ENCODE measurements at places on chromosomes 13 and 19.

DNA sequence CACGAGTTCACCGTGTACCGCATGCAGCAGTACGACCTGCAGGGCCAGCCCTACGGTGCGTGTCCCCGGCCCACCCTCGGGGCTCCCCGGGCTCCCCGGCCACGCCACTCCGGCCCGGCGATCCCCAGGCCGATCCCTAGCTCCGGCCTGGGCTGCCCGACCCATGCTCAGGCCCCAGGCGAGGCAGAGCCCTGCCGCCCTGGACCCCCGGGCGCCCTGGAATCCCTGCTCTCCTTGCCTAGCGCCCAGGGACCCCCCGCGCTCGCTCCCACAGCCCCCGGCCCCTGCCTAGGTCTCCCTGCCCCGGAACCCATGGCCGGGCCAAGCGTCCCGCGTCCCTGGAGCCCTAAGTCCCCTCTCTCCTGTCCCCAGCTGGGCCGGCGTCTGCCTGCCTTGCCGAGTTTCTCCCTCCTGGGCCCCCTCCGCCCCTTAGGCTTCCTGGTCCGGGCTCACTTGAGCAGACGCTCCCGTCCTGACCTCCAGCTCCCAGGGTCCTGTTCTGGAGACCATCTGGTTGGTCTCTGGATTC is 494 bp downstream of the NCLN start:
- DNase-seq, result no peak

- no peak for DNase-seq
Observed at GRCh38 chr19:38099966-38100365, 124.1 kb downstream of the DPF1 start.

- DNase-seq, result no peak
Observed at GRCh38 chr19:42202290-42202880, 15.1 kb downstream of the DEDD2 start.

GRCh38 chr13:49516467-49516866 is 20.7 kb downstream of the PHF11 start:
- no peak for DNase-seq

GRCh38 chr13:20721454-20722357 is 18.2 kb downstream of the IL17D start:
- no peak for DNase-seq

GRCh38 chr19:49669516-49669915 is 3.8 kb downstream of the BCL2L12 start:
- DNase-seq, result no peak

- DNase-seq, result no peak
Observed at GRCh38 chr13:113943821-113944565, 29.9 kb downstream of the C13orf46 start.

- DNase-seq, result no peak
Observed at GRCh38 chr19:16153582-16154336, 10.3 kb downstream of the HSH2D start.

DNA sequence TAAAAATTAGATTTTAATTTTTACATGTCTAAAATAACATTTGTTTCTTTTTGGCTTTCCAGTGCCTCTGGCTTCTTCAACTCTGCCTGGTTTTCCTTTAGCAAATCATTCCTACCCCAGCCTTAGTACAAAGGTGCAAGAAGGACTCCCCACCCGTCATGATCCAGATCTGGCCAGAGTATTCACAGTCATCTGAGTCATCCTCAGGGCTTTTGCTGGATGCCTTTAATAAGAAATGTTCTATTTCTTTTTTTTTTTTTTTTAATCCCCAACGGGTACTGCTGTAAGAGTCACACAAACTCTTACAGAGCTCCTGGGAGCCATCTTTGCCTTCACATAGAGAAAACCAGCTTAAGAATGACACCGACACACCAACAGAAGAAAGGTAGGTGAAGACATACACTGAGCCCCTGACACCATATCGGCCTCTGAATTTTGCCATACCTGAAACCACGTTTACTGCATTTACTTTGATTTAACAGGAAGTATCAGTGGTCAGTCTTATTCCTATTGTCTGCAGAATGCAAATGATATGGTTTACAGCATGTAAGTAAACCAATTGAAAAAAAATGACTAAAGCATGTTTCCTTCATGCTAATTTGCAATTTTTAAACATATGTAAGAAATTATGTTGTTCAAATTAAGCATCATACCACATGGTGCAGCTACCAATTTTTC is 184.4 kb downstream of the NALCN start:
- no peak for DNase-seq

GRCh38 chr19:38263689-38264485 is 486 bp upstream of the SPINT2 start:
- peak; percentile 68 for DNase-seq

DNA sequence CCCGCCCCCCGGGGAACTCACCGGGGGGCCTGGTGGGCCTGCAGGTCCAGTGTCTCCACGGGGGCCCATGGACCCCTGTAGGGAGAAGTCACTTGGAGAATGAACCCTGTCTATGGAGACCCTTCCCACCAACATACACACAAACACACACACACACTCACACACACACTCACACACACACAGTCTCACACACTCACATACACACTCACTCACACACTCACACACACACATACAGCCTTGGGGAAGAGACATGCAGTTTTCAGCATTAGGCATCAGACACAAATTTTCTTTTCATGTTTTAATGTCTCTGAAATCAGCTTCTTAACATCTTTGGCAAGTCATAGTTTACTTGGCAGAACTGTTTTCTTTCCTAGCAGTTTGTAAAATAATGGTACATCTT is 31.0 kb upstream of the OLFM2 start:
- no peak for DNase-seq

GRCh38 chr13:30664689-30665275 is 47.1 kb downstream of the USPL1 start:
- no peak for DNase-seq

GRCh38 chr19:54650108-54650655 is 12.6 kb upstream of the LILRB4 start:
- no peak for DNase-seq

GRCh38 chr19:22735911-22736645 is 47.9 kb downstream of the ZNF99 start:
- DNase-seq, result peak; percentile 73

- DNase-seq, result no peak
Observed at GRCh38 chr19:12800923-12801465, 606 bp downstream of the PRDX2 start.

DNA sequence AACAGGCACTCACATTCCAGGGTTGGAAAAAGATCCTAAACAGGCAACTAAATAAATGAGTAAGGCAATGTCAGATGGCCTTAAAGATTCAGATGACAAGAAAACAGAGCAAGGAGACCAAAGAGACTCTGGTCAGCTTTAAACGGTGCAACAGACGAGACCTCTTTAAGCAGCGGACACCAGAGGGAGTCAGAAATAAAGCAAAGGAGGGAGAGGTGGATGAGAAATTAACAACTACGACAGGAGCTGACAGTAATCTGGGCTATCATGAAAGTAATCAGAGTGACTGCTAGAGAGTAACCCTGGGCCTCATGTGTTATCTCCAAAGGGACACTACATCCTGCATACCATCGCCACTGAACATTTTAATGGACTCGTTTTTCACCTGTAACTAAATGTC is 1.1 kb downstream of the ZNF550 start:
- DNase-seq, result no peak

GRCh38 chr19:40718774-40719391 is 2.0 kb downstream of the ITPKC start:
- no peak for DNase-seq

GRCh38 chr19:1076046-1076386 is 9.0 kb downstream of the ARHGAP45 start:
- DNase-seq, result no peak

DNA sequence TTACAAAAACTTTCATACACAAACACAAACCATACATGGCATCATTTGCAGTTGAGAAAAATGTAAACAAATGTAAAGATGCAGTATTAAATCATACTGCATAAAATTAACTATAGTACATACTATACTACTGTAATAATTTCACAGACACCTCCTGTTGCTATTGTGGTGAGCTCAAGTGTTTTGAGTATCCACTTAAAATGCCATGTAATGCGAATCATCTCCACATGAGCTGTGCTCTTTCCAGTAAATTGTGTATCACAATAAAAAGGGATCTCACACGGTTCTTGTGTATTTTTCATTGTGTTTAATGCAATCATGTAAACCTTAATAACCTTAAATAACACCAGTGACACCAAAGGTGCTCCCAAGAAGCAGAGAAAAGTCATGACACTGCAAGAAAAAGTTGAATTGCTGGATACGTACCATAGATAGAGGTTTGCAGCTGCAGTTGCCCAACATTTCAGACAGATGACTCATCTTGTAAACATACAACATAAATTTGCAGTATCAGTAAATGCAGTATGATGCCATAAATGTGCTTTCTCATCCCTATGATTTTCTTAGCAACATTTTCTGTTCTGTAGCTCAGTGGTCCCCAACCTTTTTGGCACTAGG is 166.6 kb downstream of the RAP2A start:
- no peak for DNase-seq

- DNase-seq, result no peak
Observed at GRCh38 chr13:27619093-27619727, 1.1 kb downstream of the LNX2 start.

DNA sequence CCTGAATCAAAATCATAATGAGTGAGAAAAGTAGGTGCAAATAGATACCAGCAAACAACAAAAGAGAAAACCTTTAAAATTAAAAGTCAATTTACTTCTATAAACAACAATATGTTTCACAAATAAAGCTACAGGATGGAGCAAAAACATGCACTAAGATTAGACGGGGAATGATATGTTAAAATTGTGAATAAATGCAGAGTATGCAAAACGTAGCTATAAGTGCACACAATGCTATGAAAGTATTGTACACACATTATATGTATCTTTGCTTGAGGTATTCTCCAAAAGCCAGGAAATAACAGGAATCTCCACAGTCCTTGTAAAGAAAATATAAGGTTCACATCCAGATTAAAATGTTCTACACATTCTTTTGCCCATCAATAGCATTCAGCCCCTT is 523.9 kb downstream of the EFNB2 start:
- DNase-seq, result no peak

DNA sequence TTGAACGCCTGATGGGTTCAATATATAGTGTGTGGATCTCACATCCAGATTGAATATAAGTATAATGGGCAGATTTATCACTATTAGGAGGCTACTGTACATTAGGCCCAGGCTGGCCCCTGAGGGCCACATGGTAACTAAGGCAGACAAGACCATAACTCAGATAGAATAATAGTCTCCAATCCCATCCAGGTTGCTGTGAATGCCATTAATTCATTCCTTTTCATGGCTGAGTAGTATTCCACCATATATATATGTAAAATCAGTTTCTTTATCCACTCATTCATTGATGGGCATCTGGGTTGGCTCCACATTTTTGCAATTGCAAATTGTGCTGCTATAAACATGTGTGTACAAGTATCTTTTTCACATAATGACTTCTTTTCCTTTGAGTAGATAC is 8.1 kb upstream of the PMIS2 start:
- no peak for DNase-seq

- DNase-seq, result no peak
Observed at GRCh38 chr13:112651750-112652511, 37.9 kb upstream of the ATP11A start.

- DNase-seq, result no peak
Observed at GRCh38 chr13:98998831-98999638, 21.2 kb upstream of the DOCK9 start.

DNA sequence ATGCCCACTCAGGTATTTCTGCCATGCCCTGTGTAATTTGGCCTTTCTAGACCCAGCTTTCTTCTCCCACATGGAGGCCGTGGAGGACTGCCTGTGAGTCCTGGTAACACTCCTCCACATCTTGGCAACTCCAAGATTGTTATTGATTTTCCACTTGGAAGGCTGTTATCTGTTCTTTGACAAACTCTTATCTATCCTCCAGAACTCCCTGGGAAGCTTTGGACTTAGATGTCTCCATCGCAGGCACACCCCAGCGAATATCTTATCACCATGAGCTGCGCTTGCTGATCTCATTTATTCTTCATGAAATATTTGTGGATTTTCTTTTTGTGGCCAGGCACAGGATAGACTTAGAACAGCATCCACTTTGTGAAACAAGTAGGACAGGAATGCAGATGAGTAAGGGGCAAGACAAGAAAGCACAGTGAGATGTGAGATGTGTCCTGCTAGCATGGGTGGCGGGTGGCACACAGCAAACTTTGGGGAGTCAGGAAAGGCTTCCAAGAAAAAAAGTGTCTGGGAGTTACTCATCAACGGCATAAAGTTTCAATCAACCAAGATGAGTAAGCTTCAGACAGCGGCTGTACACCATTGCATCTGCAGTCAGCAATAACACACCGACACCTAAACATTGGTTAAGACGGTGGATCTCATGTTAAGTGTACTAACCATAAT is 84.5 kb upstream of the IRS2 start:
- DNase-seq, result no peak

GRCh38 chr19:6706633-6706958 is 13.9 kb downstream of the C3 start:
- DNase-seq, result no peak

DNA sequence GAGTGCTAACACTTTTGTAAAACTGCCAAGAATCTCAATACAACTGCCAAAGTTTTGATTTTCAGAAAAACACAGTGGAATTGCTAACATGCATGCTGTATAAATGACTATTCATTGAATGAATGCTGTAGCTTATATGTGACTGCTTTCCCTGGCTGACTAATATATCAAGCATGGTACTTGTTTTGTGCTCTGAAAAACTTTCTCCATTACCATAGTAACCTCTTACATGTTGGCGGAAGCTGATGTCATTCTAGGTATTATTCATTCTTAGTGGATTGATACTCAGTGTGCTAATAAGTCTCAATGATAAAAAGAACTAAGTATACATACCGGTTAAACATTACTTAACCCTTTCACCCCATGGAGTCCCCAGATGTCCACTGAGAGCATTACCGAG is 166.1 kb upstream of the MYO16 start:
- no peak for DNase-seq

GRCh38 chr13:45269204-45269603 is 68.4 kb upstream of the KCTD4 start:
- no peak for DNase-seq

DNA sequence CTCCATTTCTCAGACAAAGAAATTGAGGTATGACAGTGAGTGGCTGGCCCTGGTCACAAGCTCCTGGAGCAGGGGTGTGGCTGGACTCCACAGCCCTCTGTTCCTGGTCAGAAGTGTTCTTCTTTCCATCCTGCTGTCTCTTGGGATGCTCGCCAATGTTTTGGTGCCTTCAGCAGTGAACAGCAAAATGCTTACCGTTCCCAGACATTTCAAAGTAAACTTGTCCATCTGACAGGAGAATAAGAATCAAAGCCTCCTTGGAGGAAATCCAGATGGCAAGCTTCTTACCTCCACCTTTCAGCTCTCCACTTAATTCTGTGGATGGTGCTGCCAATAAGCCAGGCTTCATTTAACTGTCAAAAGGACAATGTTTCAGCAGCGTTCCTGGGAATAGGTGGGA is 954.1 kb downstream of the UQCRFS1 start:
- no peak for DNase-seq

Measured in GF-D8 (cell line).